ENCODE measurements at places on chromosomes 6 and 20. TPM values are rescaled to one million over a fixed set of nuclear protein-coding genes. Genes with fewer than 3 reads are reported as not detected.

The TMEM63B gene
- total RNA-seq: 7.3 TPM

The B3GAT2 gene
- 0.43 TPM for total RNA-seq

The SCUBE3 gene
- 0.24 TPM for total RNA-seq

The HNF4A gene
- total RNA-seq: 0.17 TPM

The NMBR gene
- not detected for total RNA-seq

The SNAI1 gene
- 7.5 TPM for total RNA-seq

The NKAPL gene
- not detected for total RNA-seq

The RSPH3 gene
- 0.43 TPM for total RNA-seq

The B3GALT4 gene
- total RNA-seq: 1.9 TPM

The CYP39A1 gene
- not detected for total RNA-seq

The GABBR1 gene
- total RNA-seq: 2.2 TPM

The FAM83B gene
- not detected for total RNA-seq

The PSORS1C2 gene
- total RNA-seq: not detected

The ZNF165 gene
- total RNA-seq: 2.7 TPM

The LY6G6D gene
- not detected for total RNA-seq

The COL12A1 gene
- not detected for total RNA-seq

The DEFB132 gene
- total RNA-seq: not detected

The GGTLC1 gene
- total RNA-seq: not detected

The OLIG3 gene
- total RNA-seq: not detected

The NINL gene
- 16.5 TPM for total RNA-seq

The TINAG gene
- not detected for total RNA-seq

The F13A1 gene
- total RNA-seq: not detected

The BPIFA1 gene
- total RNA-seq: not detected

The ISM1 gene
- total RNA-seq: not detected

The ELOVL4 gene
- 27.6 TPM for total RNA-seq

The EFCAB8 gene
- total RNA-seq: not detected

The ZNF451 gene
- total RNA-seq: 23.3 TPM

The WFDC12 gene
- not detected for total RNA-seq

The KIFC1 gene
- 123 TPM for total RNA-seq

The ACTL10 gene
- not detected for total RNA-seq

The BMP7 gene
- 81.3 TPM for total RNA-seq

The OPRL1 gene
- total RNA-seq: 5.0 TPM

The KCNQ5 gene
- not detected for total RNA-seq

The POM121L2 gene
- not detected for total RNA-seq

The C20orf144 gene
- total RNA-seq: 0.20 TPM

The RIMS4 gene
- total RNA-seq: 10.9 TPM

The TRDN gene
- not detected for total RNA-seq

The FAM184A gene
- 0.07 TPM for total RNA-seq

The PDE10A gene
- not detected for total RNA-seq

The SLC32A1 gene
- not detected for total RNA-seq

The OGFRL1 gene
- total RNA-seq: 0.07 TPM

The MICB gene
- 15.0 TPM for total RNA-seq

The MDC1 gene
- total RNA-seq: 2.5 TPM

The PRICKLE4 gene
- 7.7 TPM for total RNA-seq
